ENCODE measurements at places on chromosomes 3 and 15.
A peak's percentile ranks its signal among the peaks of the same experiment; 100 is the strongest.

DNA sequence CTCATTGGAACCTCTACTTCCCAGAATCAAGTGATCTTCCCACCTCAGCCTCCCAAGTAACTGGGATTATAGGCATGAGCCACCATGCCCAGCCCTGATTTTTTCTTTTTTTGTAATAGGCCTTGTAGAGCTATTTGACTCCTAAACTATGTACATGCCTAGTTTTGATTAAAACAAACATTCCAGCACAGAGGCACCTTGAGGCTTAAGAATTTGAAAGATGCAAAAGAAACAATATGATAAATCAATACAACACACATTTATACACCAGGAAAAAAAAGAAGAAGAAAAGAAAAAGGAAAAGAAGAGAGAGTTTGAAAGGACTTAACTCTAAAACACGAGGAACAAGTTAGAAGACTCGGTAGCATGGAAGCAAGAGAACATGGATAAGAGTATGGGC is 13.9 kb upstream of the FRMD5 start:
- no peak for DNase-seq

DNA sequence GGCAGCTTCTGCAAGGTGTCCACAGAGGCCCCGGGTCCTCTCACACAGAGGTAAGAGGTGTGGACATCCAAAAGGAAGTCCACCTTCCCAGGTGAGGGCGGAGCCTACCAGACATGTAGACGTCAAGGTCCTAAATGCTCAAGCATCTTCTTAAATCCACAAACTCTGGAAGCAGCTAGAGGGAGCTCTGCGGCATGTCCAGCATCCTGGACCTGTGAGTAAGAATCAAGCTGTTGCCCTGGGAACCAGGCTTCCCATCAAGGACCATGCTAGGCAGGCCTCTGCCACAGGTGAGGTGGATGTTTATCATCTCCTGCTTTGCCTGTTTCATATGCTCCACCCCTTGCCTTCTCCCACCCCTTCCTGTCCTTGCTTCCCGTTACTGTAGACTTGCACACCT is 368.2 kb downstream of the GABRG3 start:
- no peak for DNase-seq

GRCh38 chr3:5750091-5750490 is 562.6 kb downstream of the EDEM1 start:
- no peak for DNase-seq

DNA sequence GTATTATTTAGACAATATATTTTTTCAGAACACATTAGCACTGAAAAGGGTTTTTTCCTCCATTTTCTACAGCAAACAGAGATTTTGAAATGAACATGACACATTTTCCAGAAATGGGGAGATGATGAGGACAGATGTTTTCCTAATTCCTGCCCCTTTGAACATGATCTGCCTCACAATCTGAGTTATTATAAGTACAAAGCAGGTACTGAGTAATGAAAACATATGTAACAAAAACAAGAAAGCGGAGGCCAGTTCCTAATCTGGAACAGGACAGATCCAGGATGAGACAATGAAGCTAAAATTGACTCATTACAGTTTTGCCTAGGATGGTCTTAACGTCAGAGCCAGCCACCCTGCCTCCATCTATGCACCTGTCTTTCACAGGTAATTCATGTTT is 642.8 kb upstream of the NR2F2 start:
- no peak for DNase-seq

- no peak for DNase-seq
Measured at GRCh38 chr15:31214158-31214863, 112.3 kb upstream of the KLF13 start.

GRCh38 chr15:53346583-53346982 is 412.9 kb downstream of the WDR72 start:
- no peak for DNase-seq

DNA sequence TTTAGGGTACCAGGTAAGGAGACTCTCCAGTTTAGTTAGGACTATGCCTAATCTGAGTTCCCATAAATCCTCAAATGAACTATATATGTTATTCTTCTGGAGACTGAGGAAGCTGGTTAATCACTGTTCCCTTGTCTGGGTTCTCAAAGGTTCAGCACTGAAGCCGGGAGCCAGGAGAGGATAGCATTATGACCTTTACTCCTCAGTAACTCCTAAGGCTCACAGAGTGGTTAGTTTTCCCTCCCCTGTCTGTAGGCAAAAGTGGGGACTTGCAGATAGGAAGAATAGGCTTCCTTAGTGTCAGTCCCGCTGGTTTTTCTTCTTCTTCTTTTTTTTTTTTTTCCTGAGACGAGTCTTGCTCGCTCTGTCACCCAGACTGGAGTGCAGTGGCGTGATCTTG is 50.4 kb downstream of the CRTC3 start:
- no peak for DNase-seq

DNA sequence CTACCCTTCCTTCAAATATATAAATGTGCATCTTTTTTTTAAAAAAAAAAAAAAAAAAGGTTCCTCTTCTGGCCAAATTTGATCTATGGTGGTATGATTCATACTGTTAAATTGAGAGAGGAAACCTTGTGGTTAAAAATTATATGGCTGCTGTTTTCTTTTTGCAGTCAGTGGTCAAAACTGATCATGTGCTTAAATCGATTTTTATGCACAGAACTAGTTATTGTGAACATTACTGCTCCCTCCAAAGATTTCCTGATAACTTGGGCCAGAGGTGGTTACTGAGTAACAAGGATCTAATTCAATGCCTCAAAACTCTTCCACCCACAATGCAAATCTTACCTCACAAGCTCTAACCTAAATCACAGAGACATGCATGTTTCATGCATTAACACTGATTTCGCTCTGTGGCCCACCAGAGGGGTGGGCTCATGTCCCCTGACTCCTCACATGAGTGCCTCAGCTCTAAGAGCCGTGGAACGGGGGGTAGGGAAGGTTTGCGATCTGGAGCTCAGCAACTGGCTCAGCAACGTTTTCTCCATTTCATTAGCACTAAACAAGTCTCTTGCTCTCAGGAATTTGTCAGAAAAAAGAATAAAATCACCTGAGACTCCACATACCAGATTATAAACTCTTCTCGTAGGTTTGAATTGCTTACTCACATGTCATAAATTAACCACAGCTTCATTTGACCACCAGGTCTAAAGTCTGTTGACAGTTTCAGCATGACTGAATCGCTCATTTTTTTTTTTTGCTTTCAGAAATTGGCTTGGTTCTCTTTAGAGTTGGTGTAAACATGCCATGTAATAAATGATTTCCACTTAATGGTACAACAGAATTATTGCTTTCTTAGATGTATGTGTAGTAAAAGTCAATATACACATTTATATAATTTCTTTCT is 280.4 kb downstream of the CD47 start:
- DNase-seq = no peak

DNA sequence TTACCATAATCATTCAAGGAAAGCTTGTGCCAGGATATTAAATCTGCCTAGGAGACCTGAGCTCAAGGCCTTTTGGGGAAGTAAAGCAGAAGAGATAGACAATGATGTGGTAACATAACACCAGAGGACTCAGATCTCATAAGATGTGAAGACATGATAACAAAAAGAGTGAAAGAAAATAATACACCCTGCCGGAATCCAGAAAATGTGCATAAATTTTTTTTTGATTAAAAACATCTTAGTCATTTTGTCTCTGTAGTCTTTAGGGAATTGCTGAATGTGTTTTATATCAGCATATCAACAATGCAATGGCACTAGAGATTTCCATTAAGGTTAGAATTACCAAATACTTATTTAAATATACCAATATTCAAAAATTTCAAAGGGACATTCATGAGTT is 326.8 kb upstream of the ROBO1 start:
- no peak for DNase-seq

DNA sequence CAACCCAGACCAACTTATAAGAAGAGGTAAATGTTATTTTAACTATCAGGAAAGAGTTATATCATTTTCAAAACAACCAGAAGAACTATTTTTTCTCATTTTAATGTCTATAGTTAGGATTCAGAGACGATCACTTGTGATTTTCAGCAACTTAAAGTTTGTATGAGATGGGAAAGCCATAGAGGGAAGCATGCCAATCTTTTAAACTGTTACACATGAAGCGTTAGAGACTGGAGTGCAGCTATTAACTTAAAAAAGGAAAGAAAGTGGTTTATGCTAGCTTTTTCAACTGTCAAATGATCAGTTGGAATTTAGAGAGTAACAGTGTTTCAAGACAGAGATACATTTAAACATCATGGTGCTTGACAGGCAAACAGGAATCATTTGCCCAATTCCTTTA is 91.7 kb upstream of the LPP start:
- DNase-seq = no peak

DNA sequence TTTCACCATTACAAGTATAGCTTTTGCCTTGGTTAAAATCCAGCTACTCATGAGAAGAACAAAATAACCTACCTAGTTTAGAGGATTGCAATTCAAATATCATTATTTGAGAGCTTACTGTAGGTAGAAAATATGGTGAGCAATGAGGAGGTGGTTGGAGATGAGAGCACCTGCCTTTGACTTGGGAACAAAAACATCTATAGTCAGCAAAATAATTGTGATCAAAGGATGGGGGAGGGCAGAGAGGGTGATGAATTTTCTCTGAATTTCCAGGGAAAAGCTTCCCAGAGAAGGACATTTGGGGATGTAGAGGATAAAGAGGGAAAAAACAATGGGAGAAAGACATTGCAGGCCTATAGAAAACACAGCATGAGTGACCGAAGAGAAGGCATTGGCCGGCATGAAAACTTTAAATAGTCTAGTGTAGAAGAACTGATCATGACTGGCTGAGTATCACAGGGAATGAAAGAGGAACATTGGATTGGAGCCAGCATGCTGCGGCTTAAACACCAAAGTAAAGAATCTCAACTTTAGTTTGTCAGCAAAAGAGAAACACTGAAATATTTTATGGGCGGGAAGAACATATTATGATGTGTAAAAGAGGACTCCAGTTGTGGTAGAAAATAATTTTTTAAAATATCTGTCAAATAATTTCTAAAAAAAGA is 581.3 kb downstream of the UNC13C start:
- DNase-seq = no peak

DNA sequence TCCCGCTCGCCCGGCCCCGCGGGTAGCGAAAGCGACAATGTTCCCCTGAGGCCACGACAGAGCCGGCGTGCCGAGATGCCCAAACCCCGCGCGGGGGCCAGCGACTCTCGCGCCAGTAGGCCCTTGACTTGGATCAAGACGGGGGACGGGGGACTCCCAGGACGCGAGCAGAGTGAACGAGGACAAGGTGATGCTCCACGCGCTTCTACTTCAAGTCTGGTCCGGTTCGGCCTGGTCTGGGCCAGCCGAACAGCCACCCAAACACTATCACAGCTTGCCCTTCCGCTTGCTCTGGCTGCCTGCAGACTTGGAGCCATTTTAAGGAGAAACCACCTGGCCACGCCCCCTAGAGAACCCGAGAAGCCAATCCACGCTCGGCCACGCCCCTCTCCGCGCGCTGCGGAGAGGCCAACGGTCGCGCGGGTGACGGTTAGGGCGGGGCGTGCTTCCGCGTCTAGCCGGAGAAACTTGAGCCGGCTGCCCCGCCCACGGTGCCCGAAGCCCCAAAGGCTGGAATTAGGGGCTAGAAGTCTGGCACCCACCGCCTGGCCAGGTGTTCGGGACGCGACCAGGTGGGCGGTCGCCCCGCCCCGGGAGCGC is 608 bp upstream of the NDUFAF3 start:
- DNase-seq = peak; percentile 95

- no peak for DNase-seq
Measured at GRCh38 chr15:71114066-71114680, 1.1 kb upstream of the THSD4 start.

DNA sequence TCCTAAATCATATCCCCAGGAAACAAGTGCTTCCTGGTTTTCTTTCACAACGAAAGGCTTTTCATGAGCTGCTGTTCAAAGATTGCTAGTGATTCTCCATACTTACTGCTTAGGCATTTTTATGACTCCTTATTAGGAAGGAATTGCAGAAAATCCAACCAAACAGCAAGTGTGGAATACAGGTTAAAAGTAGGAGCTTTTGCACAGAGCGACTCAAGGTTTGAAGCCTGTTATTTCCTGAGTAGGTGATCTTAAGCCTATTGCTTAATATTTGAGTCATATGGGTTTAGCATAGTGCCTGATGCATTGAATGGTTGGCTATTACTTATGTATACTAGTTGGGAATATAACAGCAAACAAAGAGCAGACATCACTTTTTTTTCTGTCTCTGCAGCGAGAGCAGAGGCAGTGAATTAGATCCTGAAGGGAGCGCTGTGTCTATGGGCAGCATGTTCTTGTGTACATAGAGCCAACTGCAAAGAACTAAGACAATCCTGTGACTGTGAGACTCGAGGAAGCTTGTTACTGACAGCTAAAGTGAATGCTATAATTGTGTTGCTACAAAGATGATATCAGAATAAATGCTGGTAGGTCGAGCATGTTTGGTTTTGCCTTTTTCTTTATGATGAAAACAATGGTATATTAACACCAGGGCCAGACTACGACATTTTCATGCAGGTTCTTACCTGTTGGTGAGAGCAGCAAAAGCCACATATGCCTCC is 6.3 kb downstream of the TM4SF1 start:
- DNase-seq = no peak

GRCh38 chr3:133860519-133860918 is 35.2 kb downstream of the RAB6B start:
- no peak for DNase-seq

- DNase-seq = no peak
Measured at GRCh38 chr3:176785171-176785570, 412.1 kb downstream of the TBL1XR1 start.

GRCh38 chr3:58994746-58995330 is 55.0 kb downstream of the CFAP20DC start:
- DNase-seq = peak; percentile 51

DNA sequence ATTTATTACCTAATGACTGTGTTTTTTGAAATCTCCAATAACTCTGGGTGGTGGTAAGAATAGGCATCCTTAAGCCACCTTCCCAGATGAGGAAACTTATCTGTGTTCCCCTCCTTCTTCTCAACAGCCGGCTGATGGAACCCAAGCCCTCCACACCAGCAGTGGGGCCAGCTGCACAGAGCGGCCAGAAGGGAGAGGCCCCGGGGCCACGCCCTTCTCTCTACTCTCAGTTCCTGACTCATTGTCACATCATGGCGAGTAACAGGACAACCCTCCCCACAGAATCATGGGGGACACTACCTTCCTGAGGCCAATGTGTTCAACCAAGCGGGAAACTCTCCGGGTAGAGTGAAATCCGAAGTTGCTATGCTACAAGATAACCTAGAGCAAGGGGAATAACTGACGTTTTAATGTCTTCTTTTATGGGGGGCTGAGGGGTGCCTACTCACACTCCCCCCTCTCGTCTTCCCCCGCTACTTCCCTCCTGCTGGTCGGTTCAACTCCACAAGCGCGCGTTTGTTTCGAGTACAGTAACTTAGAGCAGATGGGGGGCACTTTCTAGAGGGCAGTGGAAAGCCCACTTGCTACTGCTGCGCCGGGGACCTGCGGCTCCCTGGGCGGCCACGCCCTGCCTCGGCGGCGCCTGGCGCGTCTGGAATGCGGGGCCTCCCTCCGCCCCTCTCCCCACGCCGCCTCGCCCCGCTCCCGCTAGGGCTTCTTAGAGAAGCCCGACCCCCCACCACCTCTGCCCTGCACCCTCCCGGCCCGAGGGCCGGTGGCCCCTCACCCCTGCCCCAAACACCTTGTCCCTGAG is 621 bp downstream of the ANXA2 start:
- peak; percentile 83 for DNase-seq

- DNase-seq = no peak
Measured at GRCh38 chr15:65067645-65068402, at the start of gene RASL12. Gene RASL12, minus strand, starts transcription at chr15:65067991. Its CDS starts 156 bp downstream, at chr15:65067835.
